Daoy (cell line): ENCODE measurements at places on chromosomes 1 and 21.

- DNase-seq = no peak
Measured at GRCh38 chr1:204331275-204331674, 28.5 kb downstream of the PLEKHA6 start.

- no peak for DNase-seq
Measured at GRCh38 chr21:45043541-45044020, 30.8 kb upstream of the ADARB1 start.

DNA sequence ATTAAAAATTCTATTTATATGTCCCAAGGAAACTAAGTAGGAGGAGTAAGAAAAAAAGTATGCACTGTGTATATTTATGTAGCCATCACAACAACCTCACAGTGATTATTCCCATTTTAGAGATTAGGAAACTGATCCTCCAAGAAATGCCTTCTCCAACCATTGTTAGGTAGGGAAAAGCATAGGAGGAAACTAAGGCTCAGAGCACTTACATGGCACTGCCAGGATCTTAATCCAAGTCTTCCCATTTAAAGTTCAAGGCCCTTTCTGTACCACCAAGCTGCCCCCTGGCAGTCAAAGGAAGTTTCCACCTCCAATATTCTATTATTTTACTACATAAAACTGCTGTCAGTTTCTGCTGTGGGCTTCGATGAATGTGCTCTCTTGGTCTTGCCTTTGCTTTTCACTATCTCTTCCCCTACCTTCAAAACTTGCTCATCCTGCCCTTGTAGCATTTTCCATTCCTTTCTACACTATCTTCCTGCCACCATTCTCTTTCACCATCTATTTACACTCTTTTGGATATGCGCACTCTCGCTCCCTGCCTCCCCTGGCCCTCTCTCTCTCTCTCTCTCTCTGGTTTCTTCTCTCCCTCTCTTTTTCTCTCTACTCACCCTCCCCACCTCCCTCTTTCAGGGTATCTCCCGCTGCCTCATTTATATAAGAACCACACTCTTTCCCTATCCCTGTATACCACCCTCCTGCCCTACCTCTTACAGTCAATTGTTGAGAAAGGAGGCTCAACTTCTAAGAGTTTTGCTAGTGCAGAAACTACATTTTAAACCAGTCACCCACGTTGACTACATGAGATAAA is 34.0 kb downstream of the PUM1 start:
- no peak for DNase-seq

DNA sequence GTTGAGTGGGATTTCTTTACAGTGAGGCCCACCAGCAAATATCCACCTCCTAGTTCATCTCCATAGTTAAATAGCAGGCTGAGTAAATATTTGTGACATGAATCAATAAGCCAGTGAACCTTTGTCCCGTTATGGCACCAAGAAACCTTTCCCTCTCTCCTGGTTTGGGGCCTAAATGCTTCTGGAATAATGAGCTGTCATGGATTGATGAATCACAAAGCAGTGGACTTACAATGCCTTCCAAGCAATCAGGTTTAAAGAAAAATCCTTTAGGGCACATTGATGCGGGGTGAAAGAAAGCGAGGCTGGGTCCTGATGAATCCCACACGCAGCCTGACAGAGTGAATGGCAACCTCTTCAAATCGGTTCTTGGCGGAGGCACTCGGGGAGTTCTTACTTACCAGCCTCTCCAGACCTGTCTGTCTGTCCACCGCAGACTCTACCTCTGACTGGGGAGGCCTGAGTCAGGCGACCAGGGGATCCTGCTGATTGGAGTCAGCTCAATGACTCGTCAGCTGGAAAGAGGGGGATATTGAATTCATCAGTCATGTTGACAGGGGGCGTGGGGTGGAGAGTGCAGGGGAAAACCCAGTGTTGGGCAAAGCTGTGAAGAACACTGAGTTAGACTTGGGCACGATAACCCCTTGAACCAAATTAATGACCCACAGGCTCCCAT is 247.3 kb downstream of the PLPP3 start:
- DNase-seq = peak; percentile 95

- DNase-seq = peak; percentile 19
Measured at GRCh38 chr1:145997016-145997717, 788 bp upstream of the TXNIP start.

- DNase-seq = no peak
Measured at GRCh38 chr1:148307583-148308185, 155.6 kb upstream of the NBPF11 start.

DNA sequence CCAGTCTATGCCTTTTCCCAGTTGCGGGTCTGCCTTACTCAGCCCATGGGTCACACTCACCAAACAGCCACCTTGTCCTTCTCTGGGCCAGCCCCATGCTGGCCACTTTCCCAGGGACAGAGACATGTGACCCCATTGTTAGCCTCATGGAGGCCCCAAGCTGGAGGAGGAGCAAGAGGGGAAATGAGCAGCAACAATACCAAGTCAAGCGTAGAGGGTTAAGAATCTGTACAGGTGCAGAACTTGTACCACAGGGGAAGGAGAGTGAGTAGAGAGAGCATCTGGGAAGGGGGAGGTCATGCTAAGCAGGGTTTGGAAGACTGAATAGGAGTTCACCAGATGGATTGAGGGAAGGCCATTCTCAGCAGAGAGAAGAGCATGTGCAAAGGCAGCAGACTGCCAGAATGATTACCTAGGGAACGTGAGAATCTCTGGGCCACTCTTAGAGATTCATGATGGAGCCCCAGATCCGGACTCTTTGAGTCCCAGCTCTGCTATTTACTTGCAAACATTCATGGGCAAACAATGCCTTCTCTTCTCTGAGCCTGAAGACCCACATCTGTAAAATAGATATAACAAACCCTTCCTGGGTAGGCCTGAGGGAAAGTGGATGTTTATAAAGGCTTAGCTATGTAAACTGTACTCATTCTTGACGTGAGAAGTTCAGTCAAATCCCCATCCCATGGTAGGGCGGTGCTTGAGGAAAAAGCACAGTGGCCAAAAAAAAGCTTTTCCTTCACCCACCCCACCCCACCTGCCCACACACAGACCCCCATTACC is 2.8 kb upstream of the SLC2A1 start:
- DNase-seq = no peak

- no peak for DNase-seq
Measured at GRCh38 chr1:100065969-100066227, 66.8 kb downstream of the SASS6 start.
